ENCODE measurements at places on chromosomes 12 and 14.

- no peak for DNase-seq
Observed at GRCh38 chr12:93107514-93108312, 178.6 kb upstream of the EEA1 start.

- no peak for DNase-seq
Observed at GRCh38 chr12:125890366-125890905, 825.2 kb downstream of the AACS start.

GRCh38 chr14:95380350-95381042, 60.8 kb upstream of the CLMN start:
- no peak for DNase-seq

DNA sequence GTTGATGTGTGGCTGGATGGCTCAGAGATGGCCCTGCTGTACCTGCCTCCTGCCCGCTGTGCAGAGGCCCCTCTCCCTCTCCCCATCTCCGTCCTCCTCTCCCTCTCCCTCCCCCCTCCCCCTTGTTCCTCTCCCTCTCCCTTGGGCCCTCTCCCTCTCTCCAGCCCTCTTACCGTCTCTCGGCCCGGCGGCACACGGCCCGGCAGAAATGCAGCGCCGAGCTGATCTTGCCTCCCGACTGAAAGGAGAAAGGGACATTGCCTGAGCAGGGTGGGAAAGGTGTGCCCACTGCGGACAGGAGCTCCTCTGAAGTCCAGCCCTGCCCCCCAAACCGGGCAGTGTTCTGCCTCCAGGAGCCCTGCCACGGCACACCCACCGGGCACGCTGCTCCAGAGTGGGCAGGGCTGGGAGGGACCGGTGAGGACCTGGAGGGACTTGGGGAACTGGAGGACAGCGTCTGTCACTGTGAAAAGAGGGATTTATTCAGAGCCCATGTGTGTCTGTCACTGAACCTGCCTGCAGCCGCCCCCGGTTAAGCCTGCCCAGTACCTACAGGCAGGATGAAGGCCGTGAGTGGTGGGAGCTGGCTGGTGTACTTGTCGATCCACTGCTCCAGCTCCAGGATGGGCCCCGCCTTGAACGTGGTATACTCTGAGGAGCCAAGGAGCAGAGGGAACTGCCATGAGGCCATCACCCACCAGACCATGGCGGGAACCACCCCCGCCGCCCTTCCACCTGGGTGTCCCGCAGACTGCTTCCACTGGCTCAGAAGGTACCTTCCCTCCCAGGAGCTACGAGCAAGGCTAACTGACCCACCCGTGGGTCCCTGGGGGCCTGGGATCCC, 12.2 kb downstream of the MMAB start:
- DNase-seq: no peak

GRCh38 chr12:74890237-74890599, 319.4 kb downstream of the KCNC2 start:
- DNase-seq: no peak

GRCh38 chr12:70367258-70368141, 1.4 kb downstream of the KCNMB4 start:
- DNase-seq: no peak

DNA sequence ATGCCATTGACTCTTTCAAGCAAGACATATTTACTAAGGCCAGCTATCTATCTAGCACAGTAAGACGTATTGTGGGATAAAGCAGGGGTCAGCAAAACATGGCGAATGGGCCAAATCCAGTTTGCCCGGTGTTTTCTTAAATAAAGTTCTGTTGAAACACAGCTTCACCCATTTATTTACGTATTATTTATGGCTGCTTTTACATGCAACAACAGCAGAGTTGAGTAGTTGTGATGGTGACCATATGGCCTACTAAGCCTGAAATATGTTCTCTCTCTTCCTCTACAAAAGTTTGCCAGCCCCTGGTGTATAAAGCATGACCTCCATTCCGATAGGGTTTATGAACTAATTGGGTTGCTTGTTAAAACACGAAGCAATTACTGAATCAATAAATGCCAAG, 322.1 kb downstream of the CCDC91 start:
- no peak for DNase-seq

DNA sequence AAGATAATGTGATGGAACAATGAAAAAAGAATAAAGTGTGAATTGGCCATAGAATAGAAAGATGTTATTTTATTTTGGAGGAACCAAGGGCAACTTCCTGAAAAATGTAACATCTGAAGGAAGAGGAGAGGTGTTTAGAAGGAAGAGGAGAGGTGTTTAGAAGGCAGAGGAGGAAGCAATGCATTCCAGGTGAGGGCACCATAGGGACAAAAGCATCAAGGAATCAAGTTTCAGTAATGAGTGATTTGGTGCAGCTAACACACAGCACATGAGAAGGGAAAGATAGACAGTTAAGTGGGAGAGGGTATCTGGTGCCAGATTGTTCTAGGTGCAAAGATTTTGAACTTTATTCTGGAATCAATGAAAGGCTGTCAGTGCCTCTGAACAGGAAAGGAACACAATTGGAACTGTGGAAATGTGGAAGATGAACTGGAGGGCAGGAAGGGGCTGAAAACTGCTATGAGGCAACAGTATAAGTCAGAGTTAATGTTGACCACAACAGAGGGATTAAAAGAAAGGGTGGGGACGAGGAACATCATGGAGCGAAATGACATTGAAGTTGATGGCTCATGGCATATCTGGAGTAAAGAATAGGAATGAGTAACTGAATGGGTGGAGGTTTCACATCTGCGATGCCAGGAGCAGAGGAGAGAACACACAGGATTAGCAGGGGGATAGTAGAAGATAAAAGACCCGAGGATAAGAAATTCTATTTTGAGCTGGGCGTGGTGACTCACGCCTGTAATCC, 326.6 kb downstream of the LRIG3 start:
- DNase-seq: no peak

DNA sequence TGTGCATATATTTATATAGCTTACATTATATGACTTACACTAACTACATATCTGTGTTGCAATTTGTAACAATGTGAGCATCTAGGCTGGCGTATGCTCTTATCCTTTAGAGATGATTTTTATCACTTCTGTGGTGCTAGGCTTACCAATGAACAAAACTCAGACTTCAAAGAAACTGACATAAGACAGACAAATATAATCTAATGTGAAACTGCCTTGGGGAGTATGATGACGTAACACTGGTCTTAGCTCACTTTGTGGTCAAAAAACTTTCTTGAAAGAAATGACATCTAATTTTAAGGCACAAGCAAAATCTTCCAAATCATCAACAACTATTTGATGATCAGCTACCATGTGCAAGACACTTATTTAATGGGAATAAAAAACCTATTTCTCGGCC, 50.0 kb downstream of the SOX5 start:
- no peak for DNase-seq

DNA sequence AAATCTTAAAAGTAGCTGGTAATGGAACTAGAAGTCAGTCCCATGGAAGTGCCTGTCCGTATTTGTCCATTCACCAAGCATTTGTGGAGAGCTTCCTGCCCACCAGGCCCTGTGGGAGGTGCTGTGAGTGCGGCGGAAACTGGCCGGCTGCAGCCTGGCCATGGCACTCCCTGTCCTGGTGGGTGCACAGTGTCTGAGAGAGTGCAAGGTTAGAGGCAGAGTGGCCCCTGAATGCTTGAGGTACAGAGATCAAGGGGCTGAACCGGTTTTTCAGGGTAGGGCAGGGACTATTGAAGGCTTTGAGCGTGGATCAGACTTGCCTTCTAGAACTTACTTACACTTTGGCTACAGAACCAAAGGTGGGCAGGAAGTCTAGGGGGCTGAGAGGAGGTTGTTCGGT, 92.9 kb downstream of the ESR2 start:
- no peak for DNase-seq

GRCh38 chr12:56590237-56590830, 39.8 kb downstream of the BAZ2A start:
- no peak for DNase-seq

- DNase-seq: no peak
Observed at GRCh38 chr14:80084196-80084595, 127.1 kb downstream of the DIO2 start.

- DNase-seq: no peak
Observed at GRCh38 chr12:40336573-40337199, 111.9 kb downstream of the LRRK2 start.

DNA sequence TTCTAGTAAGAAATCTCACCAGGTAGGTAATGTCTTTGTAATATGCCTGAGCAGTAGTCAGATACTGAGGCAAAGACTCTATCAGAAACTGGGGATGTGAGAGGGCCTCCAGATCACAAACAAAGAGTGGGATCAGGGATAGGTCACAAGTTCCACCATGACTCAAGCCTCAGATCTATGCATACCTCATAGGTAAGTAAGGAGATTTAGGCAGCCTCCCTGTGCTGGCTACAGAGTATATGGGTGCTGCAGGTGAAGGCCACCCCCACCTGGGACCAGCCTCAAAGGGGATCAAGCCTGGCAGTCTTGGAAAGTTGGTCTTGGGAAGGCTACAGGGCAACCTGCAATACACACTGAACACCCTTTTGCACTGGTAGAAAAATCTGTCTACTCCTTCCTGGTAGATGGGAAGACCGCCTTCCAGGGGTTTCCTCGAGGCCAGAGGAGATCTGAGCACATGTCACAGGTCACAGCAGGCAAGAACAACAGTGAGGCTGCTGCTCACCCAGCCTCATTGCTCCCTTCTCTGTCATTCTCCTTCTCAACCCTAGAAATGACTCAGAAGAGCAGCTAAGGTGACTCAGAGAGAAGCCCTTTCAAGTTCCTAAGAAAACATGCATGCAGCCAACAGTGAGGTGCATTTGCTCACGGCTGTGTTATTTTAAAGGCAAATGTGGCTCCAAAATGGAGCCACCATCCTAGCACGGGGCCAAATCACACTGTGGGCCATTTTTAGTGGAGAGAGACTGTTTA, 143.4 kb upstream of the CDKN3 start:
- no peak for DNase-seq

GRCh38 chr14:93305725-93306418, 27.0 kb downstream of the BTBD7 start:
- DNase-seq: no peak

GRCh38 chr12:5485454-5485853, 53.5 kb downstream of the NTF3 start:
- no peak for DNase-seq

DNA sequence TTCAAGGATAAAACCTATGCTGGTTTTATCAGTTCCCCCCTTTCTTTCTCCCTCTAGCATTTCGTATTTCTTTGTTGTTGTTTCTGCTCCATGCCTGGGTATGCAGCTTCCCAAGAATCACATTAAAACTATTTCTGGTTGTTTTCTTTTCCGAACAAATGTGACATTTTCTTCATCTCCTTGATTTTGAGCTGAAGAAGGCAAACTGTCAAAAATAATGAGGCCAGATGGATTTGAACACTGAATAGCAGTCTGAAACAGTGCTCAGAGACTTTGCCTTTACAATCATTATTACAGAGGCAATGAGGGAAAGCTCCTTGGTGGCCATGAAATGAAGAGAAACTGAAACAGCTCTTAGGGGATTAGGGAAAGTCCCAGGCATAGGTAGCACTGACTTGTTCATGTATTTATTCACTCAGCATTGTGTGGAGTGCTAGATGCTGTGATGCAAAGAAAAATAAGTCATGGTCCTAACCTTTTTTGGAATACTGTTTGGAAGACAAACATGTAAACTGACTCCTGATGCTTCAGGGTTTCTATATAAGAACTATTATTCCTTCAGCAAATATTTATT, 319.5 kb downstream of the FUT8 start:
- DNase-seq: no peak

- no peak for DNase-seq
Observed at GRCh38 chr12:15800278-15800677, 11.1 kb upstream of the EPS8 start.

DNA sequence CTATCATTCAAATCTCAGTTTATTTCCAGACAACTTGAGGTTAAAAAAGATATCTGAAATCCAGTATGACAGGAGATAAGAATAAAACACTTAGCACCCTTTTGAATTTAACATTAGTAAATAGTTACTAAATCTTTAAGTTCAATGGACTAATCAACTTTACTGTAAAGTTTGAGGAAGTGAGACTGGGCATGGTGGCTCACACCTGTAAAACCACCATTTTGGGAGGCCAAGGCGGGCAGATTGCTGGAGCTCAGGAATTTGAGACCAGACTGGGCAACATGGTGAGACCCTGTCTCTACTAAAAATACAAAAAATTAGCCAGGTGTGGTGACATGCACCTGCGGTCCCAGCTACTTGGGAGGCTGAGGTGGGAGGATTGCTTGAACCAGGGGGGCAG, 40.3 kb upstream of the CERS5 start:
- DNase-seq: no peak

- no peak for DNase-seq
Observed at GRCh38 chr12:125079084-125079483, 13.8 kb downstream of the AACS start.

DNA sequence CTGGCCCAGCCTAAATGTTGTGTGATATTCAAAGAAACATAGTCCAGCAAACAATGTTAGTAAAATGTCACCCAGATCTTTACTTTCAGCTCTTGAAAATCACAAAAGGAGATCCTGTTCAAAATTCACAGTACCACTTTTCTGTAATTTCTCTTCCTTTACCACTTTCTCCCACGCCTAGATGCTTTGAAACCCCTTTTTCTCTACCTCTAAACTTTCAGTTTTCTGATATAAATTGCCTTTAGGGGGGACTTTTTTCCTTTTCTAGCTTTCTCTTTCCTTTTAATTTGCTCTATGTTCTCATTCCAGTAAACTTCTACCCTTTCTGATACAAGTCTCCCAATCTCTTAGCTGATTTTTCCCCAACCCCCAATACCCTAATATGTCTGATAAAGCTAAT, 101.8 kb downstream of the LMO3 start:
- no peak for DNase-seq

- DNase-seq: peak; percentile 74
Observed at GRCh38 chr12:52741375-52742195, 35.6 kb downstream of the KRT76 start.

GRCh38 chr14:93115069-93115820, 480 bp downstream of the ITPK1 start:
- peak; percentile 93 for DNase-seq

DNA sequence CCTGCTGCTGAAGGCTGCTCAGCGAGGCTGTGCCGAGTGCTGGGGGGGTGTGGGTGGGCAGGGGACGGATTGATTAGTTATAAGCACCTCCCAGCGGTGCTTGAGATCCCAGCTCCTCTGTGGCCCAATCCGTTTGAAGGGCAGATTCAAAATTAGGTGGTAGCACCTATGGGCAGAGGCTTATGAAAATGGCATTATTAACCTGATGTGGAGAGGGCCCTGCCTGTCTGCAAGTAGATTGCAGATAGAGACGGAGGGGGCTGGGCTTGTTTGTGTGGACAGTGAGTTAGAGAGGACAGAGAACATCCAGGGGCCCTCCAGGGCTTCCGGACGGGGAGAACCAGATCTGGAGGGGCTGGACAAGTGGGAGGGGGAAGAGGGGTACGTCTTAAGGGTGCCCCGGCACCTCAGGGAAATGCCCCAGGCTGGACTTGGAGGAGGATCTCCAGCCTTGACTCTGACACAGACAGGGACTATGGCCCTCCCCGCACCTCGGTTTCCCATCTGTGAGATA, at the start of gene RTL1:
RTL1 (minus strand) TSS at position 51 of the 514 bp plus-strand sequence. CDS start 18,934 bp downstream, outside the sequence.
- DNase-seq: no peak

DNA sequence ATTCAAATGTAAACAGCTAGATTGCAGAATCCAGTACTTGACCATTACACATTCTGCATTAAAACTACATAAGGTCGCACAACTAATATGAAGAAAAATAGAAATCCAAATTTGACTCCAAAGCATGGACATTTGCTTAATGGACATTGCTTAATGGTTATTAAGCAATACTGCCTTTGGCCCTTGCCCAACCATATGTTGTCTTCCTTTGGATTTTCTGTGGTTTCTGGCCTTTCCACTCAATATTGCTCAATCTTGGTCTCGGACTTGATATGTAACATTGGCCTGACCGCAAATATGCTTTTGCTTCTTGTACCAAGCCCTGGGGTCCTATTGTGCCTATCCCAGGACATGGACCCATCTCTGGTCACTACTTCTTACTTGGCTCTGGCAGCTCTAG, 67.2 kb downstream of the PTPRR start:
- DNase-seq: no peak

- DNase-seq: no peak
Observed at GRCh38 chr12:120235369-120236323, 29.9 kb downstream of the PXN start.

All from Peyer's patch (tissue), 4 donors.